ENCODE measurements at places on chromosomes 16 and 17.
A peak's percentile ranks its signal among the peaks of the same experiment; 100 is the strongest.

DNA sequence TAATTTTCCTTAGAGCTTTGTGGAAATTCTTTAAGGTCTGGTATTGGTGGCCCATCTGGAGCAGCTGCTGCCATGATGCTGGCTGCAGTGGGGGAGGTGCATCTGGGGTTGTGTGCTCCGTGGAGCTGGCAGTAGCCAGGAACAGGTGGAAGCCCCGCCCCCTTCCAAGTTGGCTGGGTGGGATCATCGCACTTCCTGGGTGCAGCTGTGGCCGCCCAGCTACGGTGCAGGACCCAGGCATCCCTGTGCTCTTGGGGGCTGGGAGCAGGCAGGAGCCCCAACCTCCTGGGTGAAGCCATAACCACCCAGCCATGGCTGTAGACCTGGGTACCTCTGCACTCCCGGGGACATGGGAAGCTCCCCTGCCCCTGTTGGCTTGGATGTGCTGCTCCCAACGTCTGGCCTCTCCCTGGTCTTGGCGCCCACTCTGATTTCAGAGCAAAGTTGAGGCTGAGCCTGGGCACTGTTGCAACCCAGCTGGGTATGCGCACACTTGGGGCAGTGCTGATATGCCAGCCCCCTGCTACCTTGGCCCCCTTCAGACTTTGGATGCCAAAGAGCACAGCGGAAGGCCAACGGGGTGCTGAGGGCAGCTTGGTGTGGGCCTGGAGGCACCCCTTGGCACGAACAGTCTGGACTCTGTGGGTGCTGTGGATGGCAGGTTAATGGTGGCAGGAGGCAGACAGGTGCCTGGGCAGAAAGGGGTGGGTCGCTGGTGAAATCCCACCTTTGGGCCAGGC lies 145.2 kb downstream of the MYO1D start:
- DNase-seq: no peak

DNA sequence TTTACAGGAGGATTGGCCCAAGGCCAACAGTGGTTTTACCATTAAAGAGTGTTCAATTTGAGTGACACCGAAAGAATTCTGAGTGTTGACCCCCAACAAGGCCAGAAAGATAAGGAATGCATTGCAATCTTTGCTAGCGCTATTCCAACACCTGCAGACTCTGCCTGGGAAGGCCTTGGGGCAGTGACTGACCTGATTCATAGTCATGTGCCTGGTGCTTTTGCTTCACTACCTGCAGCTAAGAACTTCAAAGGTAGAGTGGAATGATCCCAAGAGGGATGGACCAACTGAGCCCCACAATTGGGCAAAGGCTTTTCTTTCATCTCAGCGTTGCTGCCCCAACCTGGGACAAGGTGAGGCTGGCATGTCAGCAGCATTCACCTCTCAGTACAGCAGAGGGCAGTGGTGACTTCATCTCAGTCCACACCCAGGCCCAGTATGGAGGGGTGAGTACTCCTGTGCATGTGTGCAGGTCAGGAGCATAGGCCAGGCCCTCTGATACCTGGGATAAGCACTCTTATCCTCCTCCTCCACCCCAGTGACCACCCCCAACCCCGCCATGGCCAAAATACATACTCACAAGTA lies 149.6 kb upstream of the GNAO1 start:
- no peak for DNase-seq

DNA sequence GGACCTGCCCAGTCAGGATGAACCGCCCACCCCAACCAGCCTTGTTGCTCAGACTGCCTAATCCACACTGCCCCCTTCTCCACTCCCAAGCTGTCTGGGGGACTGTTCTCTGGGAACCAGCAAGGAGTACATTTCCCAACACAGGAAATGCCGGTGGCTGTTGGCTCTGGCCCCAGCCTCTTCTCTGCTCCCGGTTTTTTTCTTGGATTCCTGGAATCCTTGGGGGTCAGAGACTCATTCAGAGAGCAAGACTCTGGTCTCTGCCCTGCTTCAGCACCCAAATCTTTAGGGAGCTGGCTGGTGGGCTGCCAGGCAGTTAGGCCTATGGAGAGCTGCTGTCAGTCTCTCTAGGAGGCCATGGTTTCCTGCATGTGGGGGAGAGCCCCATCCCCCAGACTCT lies 10.8 kb upstream of the MTMR4 start:
- DNase-seq: no peak

- no peak for DNase-seq
Measured at GRCh38 chr16:50395763-50396710, 27.2 kb upstream of the BRD7 start.

DNA sequence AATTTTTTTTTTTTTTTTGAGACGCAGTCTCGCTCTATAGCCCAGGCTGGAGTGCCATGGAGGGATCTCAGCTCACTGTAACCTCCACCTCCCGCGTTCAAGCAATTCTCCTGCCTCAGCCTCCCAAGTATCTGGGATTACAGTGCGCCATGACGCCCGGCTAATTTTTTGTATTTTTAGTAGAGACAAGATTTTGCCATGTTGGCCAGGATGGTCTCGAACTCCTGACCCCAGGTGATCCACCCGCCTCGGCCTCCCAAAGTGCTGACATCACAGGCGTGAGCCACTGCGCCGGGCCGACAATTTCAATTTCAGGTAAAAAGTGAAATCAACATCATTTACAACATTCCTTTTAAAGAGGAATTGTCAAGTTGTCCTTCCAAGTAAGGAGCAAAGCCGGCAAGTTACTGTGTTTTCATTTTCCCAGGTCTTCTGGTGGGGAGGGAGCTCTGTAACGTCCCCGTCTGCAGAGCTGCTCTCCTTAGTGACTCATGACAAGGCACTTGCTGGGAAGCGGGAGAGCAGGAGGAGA lies 873 bp downstream of the NPLOC4 start:
- no peak for DNase-seq

DNA sequence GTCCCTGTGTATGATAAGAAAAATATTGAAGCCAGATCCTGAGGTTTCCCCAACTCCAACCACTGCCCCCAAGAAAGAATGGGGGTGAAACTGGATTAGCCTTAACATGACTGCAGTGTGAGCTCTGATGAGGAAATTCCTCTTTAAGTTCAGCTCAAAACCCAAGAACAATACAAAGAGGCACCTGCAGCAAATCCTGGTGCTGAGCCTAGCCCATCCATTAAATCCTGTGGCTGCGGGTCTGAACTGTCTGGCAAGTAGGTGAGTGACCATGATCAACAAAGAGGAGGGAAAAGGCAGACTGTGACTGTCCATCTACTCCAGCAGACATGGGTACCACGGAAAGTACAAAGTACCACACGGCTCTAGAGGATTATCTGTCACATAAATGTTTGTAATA lies 64.2 kb downstream of the CREBBP start:
- no peak for DNase-seq

GRCh38 chr16:27109666-27110523 lies 43.2 kb downstream of the C16orf82 start:
- peak; percentile 85 for DNase-seq

DNA sequence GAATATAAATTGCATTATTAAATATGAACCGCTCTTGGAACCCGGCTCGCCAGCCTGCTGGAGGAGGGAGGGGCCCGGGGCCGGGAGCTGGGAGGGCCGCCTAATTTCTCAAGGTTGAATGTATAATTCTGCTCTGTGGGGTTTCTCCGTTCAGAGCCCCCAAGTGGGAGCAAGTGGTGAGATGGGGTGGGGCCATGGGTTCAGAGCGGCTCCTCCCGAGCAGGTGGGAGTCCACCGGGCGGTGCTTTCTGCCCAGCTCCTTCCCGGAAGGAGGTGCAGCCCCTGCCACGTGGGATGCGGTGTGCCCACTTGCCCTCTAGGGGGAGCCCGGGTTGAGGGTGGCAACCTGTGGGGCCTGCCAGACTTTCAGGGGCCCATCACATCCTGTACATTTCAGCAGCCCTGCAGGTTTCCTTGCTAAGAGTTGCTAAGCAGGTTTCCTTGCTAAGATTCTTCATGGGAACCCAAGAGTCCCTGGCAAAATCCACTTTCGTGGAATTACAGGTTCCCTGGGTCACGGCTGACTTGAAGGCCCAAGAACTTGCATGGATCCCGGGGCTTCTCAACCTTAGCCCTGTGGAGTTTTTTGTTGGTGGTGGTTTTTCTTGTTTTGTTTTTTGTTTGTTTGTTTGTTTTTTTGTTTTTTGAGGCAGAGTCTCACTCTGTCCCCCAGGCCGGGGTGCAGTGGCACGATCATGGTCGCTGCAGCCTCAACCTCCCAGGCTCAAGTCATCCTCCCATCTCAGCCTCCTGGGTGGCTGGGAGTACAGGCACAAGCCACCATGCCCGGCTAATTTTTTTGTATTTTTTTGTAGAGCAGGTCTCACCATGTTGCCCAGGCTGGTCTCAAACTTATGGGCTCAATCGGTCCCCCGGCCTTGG lies 196.7 kb upstream of the GSE1 start:
- DNase-seq: peak; percentile 85

DNA sequence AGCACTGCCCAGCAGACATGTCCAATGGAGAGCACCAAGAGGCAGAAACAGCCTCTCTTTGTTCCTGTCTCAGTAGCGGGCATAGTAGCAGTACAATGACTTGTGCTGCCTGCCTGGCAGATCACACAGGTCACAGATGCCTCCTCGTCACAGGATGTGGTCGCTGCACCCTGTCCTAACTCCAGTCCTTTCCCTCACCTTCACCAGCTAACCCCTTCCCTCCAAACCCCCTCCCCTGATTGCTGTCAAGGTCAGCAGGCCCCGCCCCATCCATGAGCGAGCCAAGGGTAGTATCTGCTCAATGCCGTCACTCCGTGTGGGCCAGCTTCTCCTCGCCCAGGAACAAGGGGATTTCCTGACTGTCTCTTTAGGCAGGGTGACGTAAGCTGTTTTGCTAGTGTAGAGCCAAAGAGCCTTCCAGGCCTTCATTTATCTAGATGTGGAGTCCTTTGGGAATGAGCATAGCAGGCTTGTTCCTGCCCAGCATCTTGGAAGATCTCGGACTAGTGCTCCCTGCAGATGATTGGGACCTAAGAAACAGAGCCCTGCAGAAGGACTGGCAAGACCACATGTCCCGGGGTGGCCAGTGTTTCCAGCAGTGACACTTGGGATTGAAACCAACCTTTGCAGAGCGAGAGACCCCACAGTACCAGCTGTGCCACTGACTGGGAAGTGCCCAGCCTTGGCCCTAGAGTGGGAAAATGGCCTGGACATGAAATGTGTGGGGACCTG lies 75.9 kb upstream of the TNRC6C start:
- DNase-seq: no peak

- no peak for DNase-seq
Measured at GRCh38 chr16:73371584-73372319, 323.8 kb upstream of the ZFHX3 start.

GRCh38 chr16:15948532-15949209 lies 745 bp upstream of the ABCC1 start:
- no peak for DNase-seq

DNA sequence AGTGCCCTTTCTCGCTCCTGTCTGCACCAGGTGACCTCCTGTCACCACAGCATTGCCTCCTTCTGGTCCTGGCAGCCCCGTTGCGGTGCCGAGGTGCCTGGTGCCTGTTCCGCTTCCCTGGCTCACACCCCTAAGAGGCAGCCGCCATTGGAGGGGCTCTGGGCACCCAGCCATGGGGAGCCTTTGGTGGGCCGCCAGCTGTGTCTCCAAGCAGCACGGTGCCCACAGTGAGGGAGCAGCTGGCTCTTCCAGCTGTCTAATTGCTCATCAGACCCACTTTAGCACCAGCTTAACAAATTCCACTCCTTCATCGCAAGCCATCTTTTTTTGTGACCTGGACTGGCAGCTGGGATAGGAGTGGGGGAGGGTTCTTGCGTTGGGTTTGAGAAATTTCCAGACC lies 276.1 kb downstream of the SNX29 start:
- no peak for DNase-seq

DNA sequence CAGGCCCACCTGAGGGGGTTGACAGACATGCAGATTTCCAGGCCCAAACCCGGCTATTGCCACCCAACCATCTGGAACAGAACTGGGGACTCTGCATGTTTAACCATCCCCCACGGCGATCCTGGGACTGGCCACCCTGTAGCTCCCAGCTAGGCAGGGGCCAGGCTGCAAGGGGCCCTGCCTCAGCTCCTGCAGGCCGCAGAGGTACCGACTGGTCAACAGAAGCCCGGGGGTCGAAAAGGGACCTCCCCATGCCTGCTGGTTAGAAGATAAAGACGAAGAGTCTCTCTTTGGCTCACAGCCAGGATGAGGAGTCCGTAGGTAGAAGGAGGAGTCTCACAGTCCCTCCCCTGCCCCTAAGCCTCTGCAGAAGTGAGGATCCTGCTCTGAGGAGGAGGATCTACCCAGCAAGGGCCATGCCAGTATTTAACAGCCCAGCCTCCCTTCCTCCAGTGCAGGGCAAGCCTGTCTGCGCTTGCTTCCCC lies 223.4 kb upstream of the TNRC6C start:
- peak; percentile 15 for DNase-seq

GRCh38 chr17:50188921-50189549 lies 12.4 kb downstream of the COL1A1 start:
- DNase-seq: no peak

- DNase-seq: no peak
Measured at GRCh38 chr16:9262941-9263715, 171.7 kb downstream of the HAPSTR1 start.

DNA sequence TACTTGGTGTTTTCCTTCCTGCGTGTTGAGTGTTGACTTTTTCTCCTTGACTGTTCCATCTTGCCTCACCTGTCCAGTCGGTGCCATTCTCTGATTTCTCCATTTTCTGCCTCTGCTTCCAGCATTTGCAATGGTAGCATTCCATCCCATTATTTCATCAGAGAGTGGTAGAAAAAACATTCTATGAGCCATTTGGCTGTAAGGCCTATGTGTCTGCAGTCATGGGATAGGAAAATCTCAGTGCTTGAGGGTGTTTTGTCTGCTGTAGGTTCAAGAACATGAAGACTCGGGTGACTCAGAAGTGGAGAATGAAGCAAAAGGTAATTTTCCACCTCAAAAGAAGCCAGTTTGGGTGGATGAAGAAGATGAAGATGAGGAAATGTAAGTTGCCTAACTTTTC lies 2.7 kb downstream of the UTP18 start:
- no peak for DNase-seq

DNA sequence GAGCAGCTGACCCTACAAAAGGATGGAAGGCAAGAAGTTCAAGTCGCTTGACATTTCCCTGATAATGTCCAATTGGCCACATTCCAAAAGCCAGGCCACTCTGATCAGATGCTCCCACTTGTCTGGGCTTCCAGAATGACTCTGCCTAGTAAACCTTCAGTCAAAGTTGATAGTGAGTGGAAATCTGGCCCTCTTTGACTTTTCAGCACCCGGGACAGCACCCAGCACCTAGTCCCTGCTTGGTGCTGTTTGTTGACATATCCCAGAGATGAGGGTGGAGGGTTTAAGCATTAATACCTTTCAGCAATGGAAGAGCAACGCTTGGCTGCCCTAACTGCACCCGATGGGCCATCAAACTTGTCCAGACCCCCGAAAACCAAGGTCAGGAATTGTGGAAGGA lies 131.3 kb downstream of the AIPL1 start:
- DNase-seq: no peak

- DNase-seq: no peak
Measured at GRCh38 chr17:19876529-19877161, 8.9 kb upstream of the ULK2 start.
